ENCODE measurements at places on chromosomes 12 and 14. TPM values are rescaled to one million over a fixed set of nuclear protein-coding genes. Genes with fewer than 3 reads are reported as not detected.

Gene TAS2R50
- 2.5 TPM for total RNA-seq

DNA sequence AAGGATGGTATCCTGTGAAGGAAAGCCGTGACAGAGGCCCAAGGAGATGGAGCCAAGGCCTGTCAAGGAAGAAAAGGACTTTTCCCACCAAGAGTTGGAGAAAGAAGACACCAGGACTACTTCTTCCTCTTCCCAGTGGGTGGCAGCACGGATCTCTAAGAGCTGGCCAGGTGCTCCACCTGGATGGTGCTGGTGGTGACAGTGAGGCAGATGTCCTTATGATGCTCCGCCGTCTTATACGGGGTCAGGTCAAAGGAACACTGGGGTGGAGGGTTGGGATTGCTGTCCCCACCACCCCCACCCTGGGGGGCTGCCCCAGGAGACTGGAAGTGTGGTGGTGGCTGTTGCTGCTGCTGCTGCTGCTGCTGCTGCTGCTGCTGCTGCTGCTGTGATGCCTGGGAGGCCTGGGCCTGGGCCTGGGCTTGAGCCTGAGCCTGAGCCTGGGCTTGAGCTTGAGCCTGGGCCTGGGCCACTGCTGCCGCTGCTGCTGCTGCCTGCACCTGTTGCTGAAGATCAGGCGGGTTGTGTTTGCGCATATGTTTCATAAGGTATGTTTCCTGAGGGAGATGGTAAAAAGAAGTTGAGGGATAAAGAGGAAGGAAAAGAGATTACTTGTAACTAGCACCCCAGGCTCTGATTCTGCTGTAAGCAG lies 4.8 kb upstream of the ING4 start:
- H3K27me3 ChIP-seq, result no peaks in the 10 kb centered on the region
- H3K4me1 ChIP-seq, result no peaks in the 10 kb centered on the region
- H3K4me3 ChIP-seq, result no peak overlapping the region
- H3K27ac ChIP-seq, result no peak overlapping the region

GRCh38 chr12:11408096-11408495 lies 12.7 kb upstream of the PRB2 start:
- no peak overlapping the region for H3K4me3 ChIP-seq
- DNase-seq, result no peak
- H3K4me1 ChIP-seq, result no peaks in the 10 kb centered on the region
- no peaks in the 10 kb centered on the region for H3K36me3 ChIP-seq
- H3K27me3 ChIP-seq, result no peaks in the 10 kb centered on the region
- no peak overlapping the region for H3K27ac ChIP-seq

GRCh38 chr12:47415054-47415453 lies 290.8 kb downstream of the RPAP3 start:
- DNase-seq, result no peak
- H3K4me1 ChIP-seq, result peaks cover 50% of the 10 kb centered on the region
- H3K27ac ChIP-seq, result no peak overlapping the region
- no peaks in the 10 kb centered on the region for H3K27me3 ChIP-seq

DNA sequence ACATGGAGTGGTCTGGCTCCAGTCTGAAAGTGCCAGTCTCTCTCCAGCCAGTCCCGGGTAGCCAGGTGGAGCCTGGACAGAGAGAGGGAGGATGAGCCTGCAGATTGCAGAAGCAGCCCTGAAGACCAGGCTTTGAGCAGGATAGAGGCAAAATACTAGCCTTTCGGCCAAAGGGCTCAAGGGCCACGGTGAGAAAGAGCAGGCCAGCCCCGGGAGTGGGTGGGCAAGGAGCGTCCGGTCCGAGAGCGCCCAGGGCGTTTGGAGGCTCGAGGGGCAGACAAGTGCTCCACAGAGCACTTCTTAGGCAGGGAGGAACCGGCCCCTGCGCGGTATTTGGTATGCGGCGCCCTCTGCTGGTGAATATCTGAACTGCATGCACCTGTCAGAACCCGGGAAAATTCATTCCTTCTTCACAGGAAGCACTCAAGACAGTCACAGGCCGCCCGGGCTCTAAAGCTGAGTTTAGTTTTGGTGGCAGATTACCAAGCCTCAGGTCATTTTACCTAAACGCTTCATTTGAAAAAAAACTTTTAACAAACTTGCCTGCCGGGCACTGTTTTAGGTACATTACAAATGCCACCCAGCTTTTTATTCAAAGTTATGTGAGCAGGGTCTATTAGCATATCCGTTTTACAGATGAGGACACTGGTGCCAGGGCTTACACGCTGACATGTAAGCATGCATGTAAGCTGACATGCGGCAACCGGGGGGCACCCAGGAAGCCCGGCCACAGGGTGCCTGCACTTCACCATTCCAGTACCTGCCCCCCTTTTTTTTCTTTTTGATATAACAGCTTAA lies 21.0 kb upstream of the PSMC1 start:
- H3K4me1 ChIP-seq, result no peaks in the 10 kb centered on the region
- H3K27ac ChIP-seq, result no peak overlapping the region
- no peak for DNase-seq
- no peak overlapping the region for H3K4me3 ChIP-seq
- no peaks in the 10 kb centered on the region for H3K36me3 ChIP-seq
- H3K27me3 ChIP-seq, result peaks cover 11% of the 10 kb centered on the region

DNA sequence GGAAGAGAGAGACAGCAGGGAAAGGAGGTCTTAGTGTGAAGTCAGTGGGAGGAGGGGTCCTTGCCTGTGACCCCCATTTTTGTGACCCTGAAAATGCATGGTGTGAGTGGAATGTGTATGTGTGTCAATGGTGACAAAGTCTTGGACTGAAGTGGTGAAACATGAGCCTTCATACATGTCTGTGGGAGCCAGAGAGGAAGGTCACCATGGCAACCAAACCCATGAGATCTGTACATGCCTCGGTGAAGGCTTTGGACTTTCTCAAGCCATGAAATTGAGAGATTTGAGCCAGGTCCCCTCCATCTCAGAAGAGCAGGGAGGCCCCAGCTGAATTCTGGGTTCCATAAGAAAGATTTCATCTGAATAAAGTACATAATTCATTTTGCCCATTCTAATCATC lies 108.7 kb downstream of the TTC8 start:
- no peak overlapping the region for H3K4me3 ChIP-seq
- no peaks in the 10 kb centered on the region for H3K36me3 ChIP-seq
- H3K4me1 ChIP-seq, result no peaks in the 10 kb centered on the region

Gene KRT71
- not detected for total RNA-seq

- H3K36me3 ChIP-seq, result no peaks in the 10 kb centered on the region
- no peak for DNase-seq
- H3K27me3 ChIP-seq, result no peaks in the 10 kb centered on the region
- H3K27ac ChIP-seq, result no peak overlapping the region
Measured at GRCh38 chr12:93852173-93852591, 175.0 kb downstream of the CRADD start.

- H3K4me3 ChIP-seq, result no peak overlapping the region
- DNase-seq, result no peak
- H3K36me3 ChIP-seq, result no peaks in the 10 kb centered on the region
- no peaks in the 10 kb centered on the region for H3K4me1 ChIP-seq
- no peaks in the 10 kb centered on the region for H3K27me3 ChIP-seq
Measured at GRCh38 chr14:33528655-33529054, 422.2 kb downstream of the EGLN3 start.

Gene TMEM132C
- total RNA-seq, result 3.5 TPM

DNA sequence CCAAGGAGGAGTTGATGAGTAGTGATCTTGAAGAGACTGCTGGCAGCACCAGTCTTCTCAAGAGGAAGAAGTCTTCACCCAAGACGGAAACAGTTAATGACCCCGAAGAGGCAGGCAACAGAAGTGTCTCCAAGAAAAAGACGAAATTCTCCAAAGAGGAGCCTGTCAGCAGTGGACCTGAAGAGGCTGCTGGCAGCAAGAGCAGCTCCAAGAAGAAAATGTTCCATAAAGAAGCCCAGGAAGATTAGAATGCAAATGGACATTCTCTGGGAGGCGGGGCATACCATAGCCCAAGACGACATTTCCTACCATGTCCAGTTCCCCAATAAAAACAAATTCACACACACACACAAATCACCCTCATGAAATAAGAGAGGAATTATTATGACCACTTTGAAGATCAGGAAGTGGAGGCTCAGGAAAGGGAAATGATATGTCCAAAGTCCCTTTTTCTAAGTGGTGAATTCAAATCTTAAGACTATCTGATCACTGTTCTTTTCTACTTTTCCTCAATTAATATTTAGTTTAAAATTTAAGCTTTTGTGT lies 131.8 kb downstream of the PAWR start:
- no peak for DNase-seq
- no peak overlapping the region for H3K27ac ChIP-seq

Gene ISCA2
- 15.7 TPM for total RNA-seq

- peak overlapping the region; percentile 62 for H3K4me3 ChIP-seq
- H3K27me3 ChIP-seq, result no peaks in the 10 kb centered on the region
- peak overlapping the region; percentile 100 for H3K27ac ChIP-seq
- DNase-seq, result no peak
- H3K4me1 ChIP-seq, result peaks cover 50% of the 10 kb centered on the region
Measured at GRCh38 chr12:121806546-121807423, 3.0 kb downstream of the SETD1B start.

Gene ABHD12B
- total RNA-seq, result not detected

Gene ADCY4
- total RNA-seq, result 36.0 TPM

- DNase-seq, result no peak
- no peaks in the 10 kb centered on the region for H3K4me1 ChIP-seq
- H3K27ac ChIP-seq, result no peak overlapping the region
- no peak overlapping the region for H3K4me3 ChIP-seq
Measured at GRCh38 chr12:89984846-89985245, 276.2 kb upstream of the ATP2B1 start.

Gene BHLHE41
- total RNA-seq, result 5.7 TPM

Gene DPPA3
- total RNA-seq, result not detected

Gene NXPH4
- total RNA-seq, result not detected

- no peaks in the 10 kb centered on the region for H3K27me3 ChIP-seq
- H3K4me3 ChIP-seq, result no peak overlapping the region
- no peaks in the 10 kb centered on the region for H3K36me3 ChIP-seq
- H3K4me1 ChIP-seq, result no peaks in the 10 kb centered on the region
Measured at GRCh38 chr14:65170768-65171507, 68.6 kb upstream of the MAX start.

- H3K27me3 ChIP-seq, result no peaks in the 10 kb centered on the region
- no peaks in the 10 kb centered on the region for H3K4me1 ChIP-seq
- no peaks in the 10 kb centered on the region for H3K36me3 ChIP-seq
- DNase-seq, result no peak
Measured at GRCh38 chr12:78002878-78003277, 172.2 kb downstream of the NAV3 start.

- peak overlapping the region; percentile 76 for H3K27ac ChIP-seq
- H3K4me3 ChIP-seq, result peak overlapping the region; percentile 82
- H3K27me3 ChIP-seq, result no peaks in the 10 kb centered on the region
- no peaks in the 10 kb centered on the region for H3K36me3 ChIP-seq
Measured at GRCh38 chr12:132489078-132489601, 811 bp upstream of the FBRSL1 start.

GRCh38 chr12:122013136-122013535 lies 8.5 kb upstream of the BCL7A start:
- H3K27me3 ChIP-seq, result no peaks in the 10 kb centered on the region
- H3K4me1 ChIP-seq, result no peaks in the 10 kb centered on the region
- H3K27ac ChIP-seq, result no peak overlapping the region
- no peaks in the 10 kb centered on the region for H3K36me3 ChIP-seq

Gene HOXC9
- not detected for total RNA-seq

Gene LMNTD1
- not detected for total RNA-seq

DNA sequence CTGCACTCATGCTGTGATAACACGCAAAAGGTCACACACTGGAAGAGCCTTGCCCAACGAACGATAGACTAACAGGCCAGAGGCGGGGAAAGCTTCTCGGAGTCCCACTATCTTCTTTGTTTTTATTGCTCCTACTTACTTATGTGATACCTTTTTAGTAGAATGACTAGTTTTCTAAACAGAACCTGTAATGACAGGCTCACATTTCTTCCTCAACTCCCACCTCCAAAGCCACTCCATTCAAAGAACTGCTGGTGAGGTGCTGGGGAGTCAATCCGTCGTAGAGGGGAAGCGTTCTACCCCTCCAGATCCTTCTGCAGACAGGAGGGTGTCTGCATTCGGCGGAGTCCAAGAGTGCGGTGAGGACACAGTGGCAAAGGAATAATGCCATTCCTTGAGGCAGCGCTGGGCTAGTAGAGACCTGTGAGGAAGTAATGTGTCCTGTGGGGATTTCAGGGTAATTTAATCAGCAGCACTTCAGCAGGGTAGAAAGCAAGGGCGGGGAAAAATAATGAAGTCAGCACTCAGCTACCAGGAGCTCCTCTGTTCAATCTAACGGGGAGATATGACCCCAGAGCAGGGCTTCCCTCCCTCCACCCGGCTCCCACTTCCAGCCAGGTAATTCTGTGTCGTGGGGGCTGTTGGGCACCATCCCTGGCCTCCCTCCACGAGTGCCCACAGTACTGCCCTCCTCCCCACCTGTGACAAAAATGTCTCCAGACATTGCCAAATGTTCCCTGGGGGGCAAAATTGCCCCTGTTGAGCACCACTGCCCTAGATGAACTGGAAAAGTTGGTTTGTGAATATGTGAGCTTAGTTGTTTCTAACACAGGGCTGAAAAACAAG lies 25.2 kb downstream of the SPRING1 start:
- peaks cover 15% of the 10 kb centered on the region for H3K4me1 ChIP-seq
- peaks cover 25% of the 10 kb centered on the region for H3K36me3 ChIP-seq
- no peak overlapping the region for H3K4me3 ChIP-seq
- H3K27ac ChIP-seq, result no peak overlapping the region
- DNase-seq, result no peak

Gene SRSF5
- 263 TPM for total RNA-seq

GRCh38 chr12:122205053-122205925 lies 1.8 kb downstream of the B3GNT4 start:
- no peak overlapping the region for H3K27ac ChIP-seq
- H3K4me3 ChIP-seq, result no peak overlapping the region
- peaks cover 15% of the 10 kb centered on the region for H3K27me3 ChIP-seq
- no peak for DNase-seq
- peaks cover 26% of the 10 kb centered on the region for H3K36me3 ChIP-seq

Gene GTF2A1
- total RNA-seq, result 21.8 TPM

Gene CCDC85C
- 31.9 TPM for total RNA-seq

GRCh38 chr12:124034297-124034696 lies 61.3 kb downstream of the ZNF664 start:
- no peak for DNase-seq
- peaks cover 18% of the 10 kb centered on the region for H3K4me1 ChIP-seq
- no peak overlapping the region for H3K27ac ChIP-seq
- no peaks in the 10 kb centered on the region for H3K36me3 ChIP-seq
- H3K4me3 ChIP-seq, result no peak overlapping the region

Gene RND1
- total RNA-seq, result 0.36 TPM

- H3K27me3 ChIP-seq, result no peaks in the 10 kb centered on the region
- no peak for DNase-seq
- no peak overlapping the region for H3K27ac ChIP-seq
- no peak overlapping the region for H3K4me3 ChIP-seq
- no peaks in the 10 kb centered on the region for H3K36me3 ChIP-seq
Measured at GRCh38 chr14:20789230-20789813, 8.3 kb downstream of the RNASE6 start.

DNA sequence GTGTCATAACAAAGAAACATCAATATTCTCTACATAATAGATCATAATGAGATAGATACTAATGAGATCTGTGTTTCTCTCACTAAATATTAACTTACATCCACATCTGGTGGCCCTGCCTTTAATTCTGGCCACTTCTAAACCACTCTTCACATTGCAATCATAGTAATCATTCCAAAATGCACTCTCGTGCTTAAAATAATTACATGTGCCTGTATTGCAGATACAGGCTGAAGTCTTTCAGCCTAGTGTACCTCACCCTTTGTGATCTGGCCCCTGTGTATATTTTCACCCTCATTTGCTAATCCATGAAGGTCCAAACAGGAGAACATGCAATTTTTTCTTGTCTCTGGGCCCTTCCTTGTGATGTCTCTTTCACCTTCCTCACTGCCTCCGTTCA lies 108.0 kb downstream of the LIN7A start:
- H3K4me3 ChIP-seq, result no peak overlapping the region
- no peak for DNase-seq
- H3K36me3 ChIP-seq, result no peaks in the 10 kb centered on the region
- no peak overlapping the region for H3K27ac ChIP-seq
- no peaks in the 10 kb centered on the region for H3K4me1 ChIP-seq

Measured in sigmoid colon (tissue), 7 donors.